G401 (cell line): ENCODE measurements at places on chromosomes 11 and 22. TPM values are rescaled to one million over a fixed set of nuclear protein-coding genes. Genes with fewer than 3 reads are reported as not detected.

Gene ACR
- not detected in 2 replicates for total RNA-seq

Gene CRYBB1
- not detected in 2 replicates for total RNA-seq

Gene ME3
- 28.7 and 35.1 TPM in 2 replicates for total RNA-seq

Gene DDB1
- 319 and 332 TPM in 2 replicates for total RNA-seq

Gene CD6
- not detected in 2 replicates for total RNA-seq
